Fibroblast of skin of scalp (primary cell): ENCODE measurements at places on chromosomes 1 and 21.
A peak's percentile ranks its signal among the peaks of the same experiment; 100 is the strongest.

GRCh38 chr1:218568962-218569550 is 223.9 kb downstream of the TGFB2 start:
- no peak for DNase-seq

DNA sequence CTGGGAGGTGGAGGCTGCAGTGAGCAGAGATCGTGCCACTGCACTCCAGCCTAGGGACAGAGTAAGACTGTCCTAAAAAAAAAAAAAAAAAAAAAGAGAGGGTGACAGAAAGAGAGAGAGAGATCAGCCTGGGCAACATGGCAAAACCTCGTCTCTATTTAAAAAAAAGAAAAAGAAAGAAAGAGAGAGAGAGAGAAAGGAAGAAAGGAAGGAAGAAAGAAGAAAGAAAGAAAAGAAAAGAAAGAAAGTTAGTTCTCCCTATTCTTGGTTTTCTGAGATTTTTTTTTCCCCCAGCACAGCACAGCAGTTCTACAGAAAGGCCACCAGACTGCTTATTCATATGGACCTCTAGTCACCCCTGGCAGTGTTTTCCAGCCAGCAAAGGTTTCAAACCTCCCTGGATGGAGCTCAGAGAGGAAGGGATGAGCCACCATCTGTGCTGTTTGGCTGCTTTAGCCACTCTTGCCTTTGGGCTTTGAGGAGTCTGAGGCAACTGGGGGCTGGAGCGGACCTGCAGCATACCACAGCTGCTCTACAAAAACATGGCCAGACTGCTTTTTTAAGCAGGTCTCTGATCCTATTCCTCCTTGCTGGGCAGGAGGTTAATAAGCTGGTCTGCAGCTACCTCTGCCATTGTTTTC is 10.6 kb downstream of the S100A6 start:
- DNase-seq: no peak

- DNase-seq: peak; percentile 88
These were observed at the start of gene SUMO3 for GRCh38 chr21:44817914-44818639. Gene SUMO3, minus strand, starts transcription at chr21:44818062. Its CDS starts 94 bp downstream, at chr21:44817968.

DNA sequence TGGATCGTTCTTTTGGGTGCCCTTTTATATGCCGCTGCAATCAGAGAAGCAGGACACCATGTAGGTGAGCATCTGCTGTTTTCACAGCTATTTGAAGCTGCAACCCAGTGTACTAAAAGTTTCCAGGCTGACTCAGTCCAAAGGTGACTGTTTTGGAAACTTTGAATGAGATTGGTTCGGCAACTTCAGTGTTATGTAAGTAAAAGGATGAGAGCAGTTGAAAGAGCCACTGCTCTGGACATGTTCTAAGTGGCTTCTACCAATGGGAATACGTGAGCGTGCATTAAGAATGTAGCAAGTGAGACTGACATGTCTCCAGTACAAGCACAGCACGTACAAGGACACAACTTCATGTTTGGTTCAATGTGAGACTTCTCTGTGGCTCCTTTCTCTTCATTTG is 55.6 kb downstream of the DDR2 start:
- DNase-seq: no peak

DNA sequence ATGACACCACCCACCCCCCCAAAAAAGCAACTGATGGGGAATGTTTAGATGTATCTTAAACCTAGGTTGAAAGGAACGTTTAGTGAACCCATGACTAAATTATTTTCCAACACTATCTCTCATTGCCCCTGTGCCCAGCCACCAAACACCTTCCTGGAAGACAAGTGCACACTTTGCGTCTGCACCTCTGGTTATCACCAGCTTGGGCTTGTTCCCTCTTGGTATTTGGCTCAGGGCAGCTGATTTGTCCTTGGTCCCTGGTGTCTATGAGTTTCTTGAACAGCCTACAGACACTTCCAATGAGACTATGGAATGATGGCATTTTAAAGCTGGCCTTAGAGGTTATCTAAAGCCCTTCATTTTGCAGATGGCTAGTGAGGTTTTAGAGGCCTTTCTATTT is 15.5 kb upstream of the RIMKLA start:
- DNase-seq: no peak

- DNase-seq: no peak
These were observed 1.3 kb upstream of the ZNF678 start for GRCh38 chr1:227562037-227562436.

DNA sequence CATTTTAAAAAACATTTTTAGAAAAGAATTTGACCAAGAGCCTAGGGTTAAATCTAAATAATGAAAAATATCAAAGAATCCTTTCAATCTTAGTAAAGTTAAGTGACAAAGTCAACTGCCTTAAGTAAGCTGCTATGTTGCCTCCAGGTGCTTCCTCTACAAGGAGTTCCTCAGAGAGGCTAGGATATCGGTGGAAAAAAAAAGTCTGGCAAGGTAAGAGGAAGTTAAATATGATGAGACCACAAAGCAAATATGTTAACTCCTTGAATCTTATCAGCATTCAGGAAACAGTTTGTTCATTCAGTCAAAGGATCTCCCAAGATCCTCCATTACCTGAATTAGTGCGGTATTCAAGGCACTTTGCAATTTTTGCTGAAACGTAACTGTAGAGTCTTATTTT is 563.5 kb downstream of the PTPRC start:
- DNase-seq: no peak

DNA sequence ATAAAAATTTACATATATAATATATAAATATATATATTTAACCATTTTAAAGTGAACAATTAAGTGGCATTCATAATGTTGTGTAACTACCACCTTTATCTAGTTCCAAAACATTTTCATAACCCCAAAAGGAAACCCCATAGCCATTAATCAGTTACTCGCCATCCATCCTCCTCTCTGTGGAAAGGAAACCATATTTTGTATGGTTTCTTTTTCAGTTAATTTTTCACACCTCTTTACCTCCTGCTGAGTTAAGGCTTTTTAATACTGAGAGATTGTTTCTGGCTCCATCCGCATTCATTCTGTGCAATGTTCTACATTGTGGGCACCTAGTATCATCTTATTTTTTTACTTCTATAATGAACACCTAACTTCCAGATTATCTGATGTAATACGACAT is 512.1 kb downstream of the LMO4 start:
- DNase-seq: no peak

GRCh38 chr1:207404849-207405525 is 49.1 kb upstream of the CR2 start:
- DNase-seq: peak; percentile 74

GRCh38 chr1:200556002-200556401 is 64.5 kb downstream of the KIF14 start:
- DNase-seq: no peak

DNA sequence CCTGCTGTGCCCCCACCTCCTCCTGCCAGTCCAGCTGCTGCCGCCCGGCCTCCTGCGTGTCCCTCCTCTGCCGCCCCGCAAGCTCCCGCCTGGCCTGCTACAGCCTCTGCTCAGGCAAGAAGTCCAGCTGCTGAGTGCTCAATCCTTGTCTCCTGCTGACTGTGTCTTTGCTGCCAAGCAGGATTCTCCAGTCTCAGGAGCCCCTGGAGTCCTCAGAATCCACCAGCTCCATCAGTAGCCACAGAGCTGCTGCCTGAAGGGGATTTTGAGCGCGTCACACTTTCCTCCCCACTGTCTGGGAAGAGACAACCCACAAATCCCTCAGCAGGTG is 973 bp downstream of the KRTAP10-11 start:
- DNase-seq: no peak

DNA sequence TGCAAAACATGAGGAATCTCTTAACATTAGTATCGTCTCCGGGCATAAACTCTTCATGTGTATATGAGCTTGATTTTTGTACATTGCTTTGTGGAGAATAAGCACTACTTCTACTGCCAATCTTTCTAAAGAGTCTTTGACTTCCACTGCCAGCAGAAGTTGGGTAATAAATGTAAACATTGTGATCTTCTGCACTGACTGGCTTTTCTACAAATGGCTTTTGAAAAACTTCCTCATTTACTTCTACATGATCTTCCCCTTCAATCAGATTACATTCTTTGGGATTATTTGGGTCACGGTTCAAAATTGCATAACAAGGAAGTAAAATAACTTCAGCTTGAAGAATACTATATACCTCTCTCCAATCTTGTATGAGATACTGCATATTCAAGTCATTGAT is 30.4 kb upstream of the SLC44A5 start:
- no peak for DNase-seq

GRCh38 chr1:21703318-21703963 is 34.3 kb upstream of the RAP1GAP start:
- peak; percentile 76 for DNase-seq

DNA sequence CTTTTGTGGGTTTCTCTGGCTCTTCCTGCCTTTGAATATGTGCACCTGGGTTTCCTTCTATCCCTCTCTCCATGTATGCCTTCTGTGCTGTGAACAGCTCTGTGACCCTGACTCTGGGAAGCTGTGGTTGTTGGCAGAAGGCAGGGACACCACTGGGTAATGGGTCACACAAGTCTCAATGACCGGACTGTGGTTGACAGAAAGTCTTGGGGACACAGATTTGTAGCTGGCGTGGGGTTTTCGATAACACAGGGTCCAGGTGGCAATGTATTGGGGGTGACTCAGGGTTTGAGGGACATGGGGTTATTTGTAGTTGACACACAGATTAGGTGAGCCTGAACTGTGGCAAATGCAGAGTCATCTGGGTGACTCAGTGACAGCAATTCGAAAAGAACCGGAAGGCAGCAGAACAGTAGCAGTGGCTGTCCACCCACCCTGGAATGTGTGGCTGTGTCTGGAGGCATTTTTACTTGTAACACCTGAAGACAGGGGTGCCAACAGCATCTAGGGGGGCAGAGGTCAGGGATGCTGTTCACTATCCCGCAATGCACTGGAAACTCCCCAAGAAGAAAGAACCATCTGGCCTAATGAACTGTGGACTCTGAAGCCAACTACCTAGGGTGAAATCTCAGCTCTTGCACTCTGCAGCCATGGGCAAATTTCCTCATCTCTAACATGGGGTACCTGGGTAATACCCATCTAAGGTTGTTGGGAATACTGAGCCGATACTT is 13.0 kb upstream of the SLC6A9 start:
- DNase-seq: no peak

DNA sequence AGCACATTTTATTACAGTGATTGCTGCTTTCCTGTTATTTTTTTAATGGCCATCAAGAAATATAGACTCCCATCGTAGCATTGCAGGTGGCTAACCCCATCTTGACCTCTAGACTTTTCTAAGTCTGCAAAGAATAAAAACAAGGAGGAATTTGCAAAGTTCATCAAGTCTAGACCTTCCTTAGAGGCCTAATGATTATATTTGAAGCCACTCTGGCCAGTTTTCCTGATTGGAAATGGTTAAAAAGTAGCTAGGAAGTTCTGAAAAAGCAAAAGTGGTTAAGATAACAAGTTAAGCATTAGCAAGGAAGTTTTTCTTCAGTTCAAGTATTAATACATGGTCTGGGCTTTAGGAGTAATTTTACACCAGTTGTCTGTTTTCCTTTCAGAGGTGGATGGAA is 16.7 kb upstream of the KCNJ15 start:
- DNase-seq: no peak

DNA sequence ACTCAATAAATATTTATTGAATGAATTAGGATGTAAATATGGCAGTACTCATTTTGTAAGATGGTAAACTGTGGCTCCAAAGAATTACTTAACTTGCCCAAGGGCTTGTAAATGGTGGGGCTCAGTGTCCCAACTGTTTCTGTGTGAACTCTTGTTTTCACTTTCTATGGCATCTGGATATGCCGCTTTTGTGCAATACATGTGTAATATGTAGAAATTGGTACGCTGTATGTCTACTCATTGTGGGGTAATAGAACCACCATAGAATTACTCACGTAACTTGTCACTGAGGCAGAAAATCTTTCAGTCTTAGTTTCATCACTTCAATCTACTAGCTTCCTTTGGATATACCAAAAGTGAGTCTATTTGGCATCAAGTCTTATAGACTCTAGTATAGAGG is 977 bp downstream of the PRPF3 start:
- no peak for DNase-seq

GRCh38 chr1:111217183-111217910 is 10.2 kb upstream of the CHI3L2 start:
- no peak for DNase-seq

- DNase-seq: no peak
These were observed 71.4 kb upstream of the ESRRG start for GRCh38 chr1:216794586-216794985.

GRCh38 chr1:22711071-22711470 is 432 bp downstream of the EPHB2 start:
- no peak for DNase-seq

GRCh38 chr1:54475357-54475881 is 69.2 kb upstream of the SSBP3 start:
- no peak for DNase-seq

DNA sequence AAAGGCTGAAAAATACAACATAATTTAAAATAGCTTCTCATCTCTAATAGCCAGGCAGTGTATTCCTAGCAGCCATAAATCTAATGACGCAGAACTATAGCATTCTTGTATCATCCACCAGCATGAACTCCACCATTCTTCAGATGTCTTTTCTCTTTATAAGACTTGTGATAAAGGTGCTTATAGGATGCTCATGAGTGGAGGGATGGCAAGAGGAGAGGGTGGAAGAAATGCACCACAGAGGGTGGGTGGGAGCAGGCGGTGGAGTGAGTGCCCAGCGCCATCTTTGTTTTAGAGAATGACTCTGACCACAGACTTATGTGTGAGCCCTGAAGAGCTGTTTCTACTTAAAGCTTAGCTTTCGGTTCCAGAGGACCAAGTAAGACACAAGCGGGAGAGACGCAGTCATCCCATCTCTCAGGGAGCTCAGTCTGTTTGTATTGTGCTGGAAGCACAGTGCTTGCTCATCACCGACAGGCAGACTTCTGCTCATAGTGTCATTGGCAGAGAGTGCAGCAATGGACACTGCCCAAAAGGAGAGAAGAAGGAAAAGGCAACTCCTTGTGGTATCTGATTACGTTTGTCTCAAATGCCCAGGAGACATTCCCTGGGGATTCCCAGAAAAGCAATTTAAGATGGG is 65.6 kb downstream of the KCNJ15 start:
- peak; percentile 65 for DNase-seq

GRCh38 chr1:117820694-117821381 is 108.6 kb downstream of the GDAP2 start:
- DNase-seq: no peak

DNA sequence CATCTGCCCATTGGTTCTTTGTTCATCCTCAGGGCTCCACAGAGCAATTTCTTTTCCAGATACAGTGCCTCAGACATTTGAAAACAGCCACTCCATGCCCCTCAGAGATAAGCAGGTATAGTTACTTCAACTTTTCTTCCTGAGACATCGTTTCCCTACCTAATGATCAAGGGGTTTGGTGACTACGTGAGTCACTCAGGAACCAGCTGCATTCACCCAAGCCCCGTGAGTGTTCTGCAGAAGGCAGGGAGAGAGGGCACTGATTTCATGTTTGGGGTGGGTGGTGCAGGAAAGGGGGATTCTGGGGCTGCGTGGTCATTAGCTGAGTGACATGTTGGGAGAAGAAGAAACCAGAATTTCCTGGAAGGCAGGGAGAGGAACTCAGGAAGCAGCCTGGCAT is 25.0 kb downstream of the NCF2 start:
- DNase-seq: no peak

DNA sequence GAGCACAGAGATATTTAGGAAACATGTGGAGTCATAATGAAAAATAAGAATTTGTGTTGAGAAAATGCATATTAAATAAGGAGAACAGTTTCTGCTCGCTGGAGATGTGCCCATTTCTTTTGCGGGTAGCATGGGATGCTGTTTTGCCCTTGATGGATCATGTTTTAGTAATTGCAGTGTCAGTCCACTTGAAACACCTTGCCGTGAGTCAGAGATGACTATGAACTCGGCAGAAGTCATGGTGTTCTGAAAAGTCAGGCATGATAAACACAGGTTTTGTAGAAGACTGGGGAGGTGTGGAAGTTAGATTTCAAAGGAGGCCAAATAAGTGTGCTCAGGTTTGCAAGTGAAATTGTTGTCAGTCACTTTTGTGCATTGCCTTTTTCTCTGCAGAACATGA is 315.0 kb upstream of the LRRC7 start:
- DNase-seq: no peak

- DNase-seq: peak; percentile 4
These were observed 344.4 kb upstream of the ESRRG start for GRCh38 chr1:217067642-217068041.
